ENCODE measurements at places on chromosomes 2 and 18.

- peak; percentile 66 for DNase-seq
Measured at GRCh38 chr2:237459741-237460174, 27.3 kb upstream of the MLPH start.

DNA sequence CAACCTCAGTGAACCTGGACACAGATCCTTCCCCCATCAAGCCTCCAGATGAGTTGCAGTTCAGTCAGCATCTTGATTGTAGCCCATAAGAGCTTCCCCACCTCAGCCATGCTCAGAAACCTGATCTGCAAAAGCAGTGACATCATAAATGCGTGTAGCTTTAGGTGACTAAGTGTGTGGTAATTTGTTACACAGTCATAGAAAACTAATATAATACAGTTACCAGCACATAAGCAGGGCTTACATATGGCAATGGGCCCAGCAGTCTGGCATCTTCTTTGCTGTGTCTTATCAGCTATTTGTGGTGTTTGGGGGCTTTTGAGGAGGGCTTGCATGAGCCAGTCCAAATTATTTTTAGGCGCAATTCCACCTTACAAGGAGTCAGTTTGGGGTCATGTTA, 807.0 kb downstream of the SLC4A3 start:
- DNase-seq: peak; percentile 61

DNA sequence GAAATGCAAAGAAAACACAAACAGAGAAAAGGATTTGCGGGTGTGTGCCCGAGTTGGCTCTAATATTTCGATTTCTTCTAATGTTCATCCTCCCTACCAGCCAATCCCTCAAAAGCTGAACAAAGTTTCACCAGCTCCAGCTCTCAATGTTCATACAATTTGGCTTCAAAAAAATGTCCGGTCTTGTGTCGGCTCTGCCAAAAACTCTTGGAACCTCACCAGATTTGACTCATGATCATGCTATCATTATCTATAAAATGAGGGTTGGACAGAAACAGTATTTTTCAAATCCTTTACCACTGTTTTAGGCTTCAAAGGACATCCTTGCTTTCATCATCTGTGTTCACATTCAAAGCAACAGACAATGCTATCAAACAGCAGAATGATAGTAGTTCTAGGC, 88.2 kb downstream of the CRACDL start:
- no peak for DNase-seq

GRCh38 chr2:30778611-30779010, 28.6 kb downstream of the CAPN13 start:
- no peak for DNase-seq

DNA sequence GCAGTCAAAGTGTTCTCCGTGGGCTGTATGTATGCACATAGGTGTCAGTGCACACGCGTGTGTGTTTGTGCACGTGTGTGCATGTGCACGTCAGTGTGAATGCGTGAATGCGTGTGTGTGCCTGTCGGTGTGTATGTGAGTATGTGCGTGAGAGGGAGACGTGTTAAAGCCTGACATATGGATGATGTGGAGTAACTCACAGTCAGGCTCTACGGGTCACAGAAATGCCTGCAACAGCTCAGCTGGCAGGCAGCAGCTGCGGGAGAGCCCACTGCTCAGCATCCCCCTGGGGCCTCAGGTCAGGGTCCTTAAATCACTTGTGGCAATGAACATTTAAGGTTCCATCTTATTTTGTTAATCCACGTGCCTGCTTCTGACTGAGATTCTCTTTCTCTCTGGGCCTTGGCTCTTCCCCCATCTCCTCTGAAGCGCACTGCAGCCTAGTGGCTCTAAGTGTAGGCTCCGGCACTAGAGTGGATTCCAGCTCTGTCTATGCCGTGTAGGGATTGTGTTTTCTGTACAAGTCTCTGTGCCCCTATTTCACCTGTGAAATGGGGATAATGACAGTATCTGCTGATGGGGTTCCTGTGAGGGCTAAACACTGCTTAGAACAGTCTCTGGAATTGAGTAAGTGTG, 63.0 kb downstream of the DYSF start:
- no peak for DNase-seq

DNA sequence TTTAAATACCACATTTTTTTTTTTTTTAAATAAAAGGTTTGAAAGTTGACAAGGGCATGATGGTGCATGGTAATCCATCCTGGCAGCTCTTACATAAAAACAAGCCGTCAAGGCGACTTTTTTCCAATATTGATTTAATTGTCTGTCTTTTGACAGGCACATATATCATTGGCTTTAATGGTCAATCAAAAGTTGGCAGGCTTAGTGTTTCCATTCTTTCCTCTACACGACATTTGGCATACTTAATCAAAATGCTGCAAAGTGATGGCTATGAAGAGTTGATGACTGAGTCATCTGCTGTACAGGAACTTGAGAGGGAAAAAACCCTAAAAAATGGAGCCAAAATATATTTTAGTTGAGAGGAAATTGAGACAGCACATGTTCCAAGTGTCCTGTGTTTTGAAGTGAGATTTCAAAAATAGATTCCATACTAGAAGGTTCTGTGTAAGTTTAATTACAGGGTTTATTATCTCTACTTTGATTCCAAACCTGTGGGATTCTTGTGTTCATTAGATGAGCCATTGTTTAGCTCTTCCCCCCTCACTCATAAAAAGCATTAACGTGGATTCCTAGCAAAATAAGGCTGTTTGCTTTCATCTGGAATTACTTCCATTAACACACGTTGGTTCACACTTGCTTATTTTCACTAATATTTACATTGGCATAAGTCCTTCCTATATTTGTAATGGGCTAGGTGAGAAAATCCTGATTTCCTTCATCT, 3.2 kb downstream of the TSHZ1 start:
- DNase-seq: no peak

- DNase-seq: no peak
Measured at GRCh38 chr2:86807468-86808275, 17.0 kb upstream of the CD8A start.

GRCh38 chr2:84017010-84017409, 442.1 kb downstream of the SUCLG1 start:
- DNase-seq: no peak

- DNase-seq: no peak
Measured at GRCh38 chr2:205539603-205540002, 142.7 kb upstream of the NRP2 start.

GRCh38 chr2:231315896-231316295, 79.6 kb upstream of the B3GNT7 start:
- no peak for DNase-seq

GRCh38 chr2:7014174-7014640, 97.0 kb downstream of the RNF144A start:
- peak; percentile 23 for DNase-seq

DNA sequence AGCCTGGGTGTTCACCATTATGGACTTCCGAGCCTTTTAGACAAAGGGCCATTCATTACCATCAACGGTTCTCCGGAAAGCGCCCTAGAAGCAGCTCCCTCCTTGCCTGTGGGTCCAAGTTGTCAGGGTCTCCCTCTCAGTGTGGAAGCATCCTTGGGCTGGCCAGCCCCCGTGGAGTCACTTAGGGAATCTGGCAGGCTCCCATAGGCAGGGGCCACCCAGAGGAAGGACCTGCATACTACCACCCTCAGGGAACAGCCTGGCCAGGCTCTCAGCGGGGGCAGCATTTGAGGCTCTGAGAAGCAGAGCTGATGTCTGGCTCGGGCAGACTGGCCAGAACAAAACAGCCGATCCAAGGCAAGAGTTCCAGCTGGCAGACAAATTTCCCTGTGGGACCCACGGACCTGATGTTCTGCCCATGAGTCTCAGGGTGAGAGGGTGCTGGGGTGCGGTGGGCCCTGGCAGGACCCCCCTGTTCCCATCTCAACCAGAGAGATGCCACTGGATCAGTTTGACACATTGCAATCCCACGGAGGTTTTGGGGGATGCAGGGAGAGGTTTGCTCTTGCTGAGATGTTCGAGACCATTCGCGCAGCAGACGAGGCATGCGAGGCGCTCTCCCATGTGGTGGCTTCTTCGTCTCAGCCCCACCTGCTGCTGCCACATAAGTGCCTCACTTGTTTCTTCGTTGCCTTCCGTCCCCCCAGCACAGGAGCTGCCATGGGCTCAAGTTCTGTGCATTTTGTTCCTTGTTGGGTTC, 56.9 kb downstream of the ACKR3 start:
- no peak for DNase-seq

DNA sequence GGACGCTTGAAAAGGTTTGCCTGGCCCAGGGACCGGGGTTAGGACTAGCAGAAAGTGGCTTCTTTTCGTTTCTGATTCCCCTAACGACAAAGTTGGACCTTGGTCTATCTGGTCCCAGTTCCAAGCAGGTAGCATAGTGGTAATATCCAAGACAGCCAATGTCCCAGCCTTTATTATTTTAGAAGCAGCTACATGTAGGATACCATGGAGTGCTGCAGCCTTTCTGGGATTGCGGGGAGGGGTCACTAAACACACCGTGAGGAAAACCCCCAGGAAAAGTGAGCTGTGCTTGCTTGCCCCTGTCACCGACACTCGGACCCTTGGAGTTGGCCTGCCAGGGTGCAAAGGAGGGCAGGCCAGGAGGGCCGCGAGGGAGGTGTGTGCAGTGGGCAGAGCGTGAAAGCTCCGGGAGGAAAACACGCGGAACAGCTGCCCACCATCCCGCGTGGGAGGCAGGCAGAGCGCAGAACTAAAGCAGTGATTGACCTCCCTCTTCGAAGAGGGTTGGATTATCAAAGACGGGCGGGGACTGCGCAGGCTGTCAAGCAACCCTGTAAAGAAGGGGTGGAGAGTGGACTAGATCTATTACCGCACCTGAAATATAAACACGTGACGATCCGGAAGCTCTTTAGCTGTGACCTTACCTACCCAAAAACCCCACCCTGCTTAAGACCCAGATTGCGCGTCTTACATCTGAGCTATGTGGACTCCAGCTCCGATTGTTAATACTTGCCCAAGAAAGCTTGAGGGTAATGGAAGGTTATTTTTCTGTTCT, 624 bp upstream of the MAP4K3 start:
- DNase-seq: no peak

DNA sequence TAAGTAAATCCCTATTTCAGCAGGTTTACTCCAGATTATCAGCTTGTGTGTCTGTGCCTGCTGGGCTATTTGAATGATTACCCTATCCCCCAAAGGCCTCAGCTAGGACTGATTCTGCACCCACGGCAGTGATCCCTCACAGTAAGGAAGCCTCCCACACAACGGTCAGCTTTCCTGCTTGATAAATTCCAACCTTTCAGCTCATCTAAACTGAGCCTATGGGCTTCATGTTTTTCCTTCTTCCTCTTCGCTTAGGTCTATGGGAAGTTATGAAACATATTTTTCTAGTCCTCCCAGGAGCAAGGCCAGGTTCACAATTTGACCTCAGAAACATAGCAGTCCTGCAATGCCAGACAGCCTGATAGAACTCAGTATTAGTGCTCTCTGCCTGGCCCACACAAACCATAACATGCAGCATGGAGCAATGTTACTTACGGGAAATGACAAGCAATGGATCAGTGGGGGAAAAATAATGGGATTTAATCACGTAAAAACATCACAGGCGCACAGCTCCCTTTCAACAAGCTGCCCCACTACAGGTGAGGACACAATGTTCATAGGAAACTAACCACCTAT, 170.9 kb downstream of the ZNF521 start:
- DNase-seq: no peak

- no peak for DNase-seq
Measured at GRCh38 chr18:2967820-2968219, 45.1 kb downstream of the LPIN2 start.

DNA sequence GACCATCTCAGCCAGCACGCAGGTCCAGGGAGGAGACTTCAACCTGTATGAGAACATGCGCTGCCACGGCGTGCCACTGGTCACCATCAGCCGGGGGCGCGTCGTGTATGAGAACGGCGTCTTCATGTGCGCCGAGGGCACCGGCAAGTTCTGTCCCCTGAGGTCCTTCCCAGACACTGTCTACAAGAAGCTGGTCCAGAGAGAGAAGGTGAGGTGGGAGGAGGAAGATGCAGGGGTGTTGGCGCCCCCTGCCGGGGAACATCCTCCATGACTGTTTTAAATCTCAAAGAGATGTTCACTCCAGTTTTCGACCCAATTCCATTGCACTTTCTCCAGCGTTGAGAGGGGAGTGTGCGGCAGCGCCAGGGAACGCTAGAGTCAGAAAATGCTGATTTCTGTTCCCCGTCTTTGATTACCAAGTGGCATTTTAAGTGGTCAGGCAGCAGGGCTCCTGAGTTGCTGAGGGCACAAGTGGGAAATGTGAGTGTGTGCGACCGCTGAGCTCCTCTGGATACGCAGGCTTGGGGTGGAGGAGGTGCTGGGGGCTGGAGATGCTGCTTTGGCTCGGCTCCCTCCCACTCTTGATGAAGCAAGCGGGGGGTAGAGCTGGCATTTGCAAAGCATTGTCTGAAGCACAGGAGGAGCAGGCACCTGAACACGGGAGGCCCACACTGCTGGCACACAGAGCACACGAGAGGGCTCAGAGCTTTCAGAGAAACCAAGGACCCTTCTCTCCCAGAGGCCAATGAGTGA, 27.7 kb upstream of the MAPRE3 start:
- peak; percentile 53 for DNase-seq

GRCh38 chr2:143219266-143219665, 90.0 kb downstream of the ARHGAP15 start:
- no peak for DNase-seq

DNA sequence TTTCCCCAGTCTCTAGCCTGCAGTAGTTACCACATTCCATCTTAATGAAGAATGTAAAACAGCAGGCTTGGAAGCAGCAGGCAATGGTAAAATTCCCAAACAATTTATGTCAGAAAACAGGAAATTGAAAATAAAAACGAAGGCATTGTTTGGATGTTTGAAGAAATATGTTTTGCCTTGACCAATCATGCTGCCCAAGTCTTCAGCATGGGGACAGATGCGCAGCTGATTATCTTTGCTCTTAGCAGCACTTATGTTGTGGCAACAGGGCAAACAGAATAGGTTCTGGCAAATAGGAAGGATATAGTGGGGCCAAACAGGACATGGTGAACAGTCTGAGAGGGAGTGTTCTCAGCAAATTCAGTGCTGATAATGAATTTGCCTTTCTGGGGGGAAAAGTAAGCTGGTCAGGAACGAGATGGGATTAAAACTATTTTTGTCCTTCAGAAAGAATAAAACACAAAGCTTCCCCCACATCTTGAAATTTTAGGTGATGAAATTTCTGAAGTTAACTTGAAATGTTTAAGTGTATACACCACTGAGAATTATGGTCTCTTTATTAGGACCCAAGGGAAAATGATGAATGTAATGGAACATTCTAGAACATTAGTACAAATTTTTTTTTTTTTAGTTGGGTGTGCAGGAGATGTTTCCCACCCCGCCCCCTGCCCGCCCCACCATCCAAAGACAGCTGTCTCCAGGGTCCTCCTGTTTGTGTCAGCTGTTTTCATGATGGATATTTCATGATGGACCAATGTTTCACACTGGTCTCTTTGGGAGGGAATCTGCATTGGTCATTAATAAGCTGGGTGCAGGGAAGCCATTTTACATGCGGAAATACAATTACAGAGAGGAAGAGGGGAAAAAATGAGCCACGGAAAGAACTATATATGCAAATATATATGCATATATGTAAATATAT, 239.5 kb upstream of the REV1 start:
- peak; percentile 16 for DNase-seq

DNA sequence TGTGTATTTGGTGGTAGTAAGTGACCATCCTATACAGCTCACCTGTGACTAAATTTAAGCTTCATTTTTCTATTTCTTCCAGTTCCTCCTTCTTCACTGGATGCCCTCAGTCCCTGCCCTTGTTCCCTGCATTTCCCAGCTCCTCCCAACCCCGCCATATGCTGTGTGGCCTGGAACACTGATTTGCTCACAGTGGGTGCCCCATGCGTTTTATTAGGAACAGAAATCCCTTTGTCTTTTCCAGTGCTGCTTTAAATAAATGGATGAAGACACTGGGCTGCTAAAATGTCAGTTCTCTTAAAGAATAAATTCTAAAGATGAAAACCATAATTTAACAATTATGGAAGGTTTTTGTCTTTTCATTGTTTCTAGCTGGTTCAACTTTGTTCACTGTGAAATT, 477.3 kb downstream of the DCDC2C start:
- no peak for DNase-seq

All from brain microvascular endothelial cell (primary cell).